NCI-H187 (cell line): ENCODE measurements at places on chromosomes 16 and 17.

DNA sequence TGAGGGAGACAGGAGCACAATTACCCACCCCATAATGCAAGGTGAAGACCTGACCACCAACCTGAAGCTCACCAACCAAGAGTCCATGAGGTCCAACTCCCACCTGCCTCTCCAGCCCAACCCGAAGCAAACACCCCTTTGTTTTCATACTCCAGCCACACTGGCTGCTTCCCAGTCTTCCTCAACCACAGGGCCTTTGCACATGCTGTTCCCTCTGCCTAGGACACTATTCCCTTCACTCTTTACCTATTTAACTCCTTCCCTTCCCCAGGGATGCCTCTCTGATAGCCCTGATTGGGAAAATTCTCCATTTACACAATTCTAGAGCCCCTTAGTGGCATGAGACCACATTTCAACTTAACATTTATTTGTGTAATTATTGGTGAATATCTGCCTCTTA is 86.0 kb downstream of the VAT1L start:
- DNase-seq = no peak

DNA sequence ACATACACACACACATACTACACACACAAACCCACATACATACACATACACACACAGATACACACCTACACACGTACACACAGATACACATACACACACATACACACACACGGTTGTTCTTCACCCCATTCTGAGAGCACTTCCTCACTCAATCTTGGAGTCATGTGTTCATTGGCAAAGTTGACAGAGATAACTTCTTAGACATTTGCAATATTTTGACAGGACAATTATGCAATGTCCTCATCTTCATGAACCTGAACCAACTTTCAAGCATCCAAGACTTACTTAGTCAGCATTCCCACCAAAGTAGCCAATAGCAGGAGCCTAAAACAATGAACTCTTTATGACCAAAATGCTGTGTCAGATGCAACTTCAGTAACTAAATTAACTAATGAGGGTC is 77.1 kb upstream of the DNAH17 start:
- no peak for DNase-seq

DNA sequence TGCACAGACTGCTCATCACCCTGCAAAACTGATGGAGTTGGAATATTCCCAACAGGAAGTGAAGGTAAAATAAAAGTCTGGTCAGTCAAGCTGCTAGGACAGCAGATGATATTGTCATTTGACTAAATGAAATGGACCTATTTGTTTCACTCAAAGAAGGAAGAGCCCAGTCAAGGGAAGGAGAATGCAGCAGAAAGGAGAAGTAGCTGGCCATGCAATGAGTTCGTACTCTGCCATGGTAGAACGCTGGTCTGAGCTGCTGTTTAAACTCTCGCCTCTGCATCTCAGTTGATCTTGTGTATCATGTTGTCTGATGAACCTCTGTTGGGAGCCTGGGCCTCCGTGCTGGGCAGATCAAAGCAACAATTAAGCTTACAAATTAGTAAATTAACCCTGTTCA is 15.6 kb upstream of the YPEL2 start:
- no peak for DNase-seq

DNA sequence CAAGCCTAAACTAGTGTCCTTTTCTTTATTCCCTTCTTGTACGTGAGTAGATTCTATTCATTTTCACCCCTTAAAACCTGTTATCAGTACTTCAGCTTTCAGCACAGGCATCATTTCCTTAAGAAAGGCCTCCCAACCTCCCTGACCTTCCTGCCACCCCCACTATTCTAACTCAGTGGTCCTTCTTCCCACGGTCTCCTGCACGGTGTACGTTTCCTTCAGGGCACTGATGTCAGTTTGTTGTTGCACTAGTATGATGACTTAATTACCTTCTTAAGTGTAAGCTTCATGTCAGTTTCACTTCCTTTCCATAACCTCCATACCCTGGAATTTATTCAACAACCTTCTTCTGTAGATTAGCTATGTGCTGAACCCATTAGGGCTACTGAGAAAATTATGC is 484.2 kb downstream of the HS3ST4 start:
- DNase-seq = no peak

- DNase-seq = no peak
Measured at GRCh38 chr16:83470416-83470815, 337.4 kb upstream of the HSBP1 start.

DNA sequence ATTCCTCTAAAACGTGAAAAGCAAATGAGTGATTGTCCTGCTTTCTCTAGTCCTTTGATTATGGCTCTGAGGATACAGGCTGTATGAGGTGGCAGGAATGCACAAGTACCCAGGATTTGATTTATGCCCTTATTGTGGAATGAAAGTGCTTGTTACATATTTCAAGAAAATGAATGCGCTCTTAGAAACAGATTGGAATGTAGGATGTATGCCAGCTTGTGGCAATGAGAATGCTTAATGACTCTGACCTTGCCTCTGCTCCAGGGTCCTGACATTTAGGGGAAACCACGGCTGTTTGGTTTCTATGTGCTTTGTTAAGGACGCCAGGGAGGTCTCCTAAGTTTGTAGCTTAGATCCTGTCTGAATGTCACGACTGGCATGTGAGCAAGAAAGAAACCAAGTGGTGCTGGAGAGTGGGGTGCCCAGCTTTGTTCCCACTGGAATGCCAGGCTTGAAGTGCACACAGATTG is 22.0 kb downstream of the PRCD start:
- DNase-seq = no peak

- DNase-seq = no peak
Measured at GRCh38 chr17:2395258-2396181, 5.3 kb downstream of the MNT start.

DNA sequence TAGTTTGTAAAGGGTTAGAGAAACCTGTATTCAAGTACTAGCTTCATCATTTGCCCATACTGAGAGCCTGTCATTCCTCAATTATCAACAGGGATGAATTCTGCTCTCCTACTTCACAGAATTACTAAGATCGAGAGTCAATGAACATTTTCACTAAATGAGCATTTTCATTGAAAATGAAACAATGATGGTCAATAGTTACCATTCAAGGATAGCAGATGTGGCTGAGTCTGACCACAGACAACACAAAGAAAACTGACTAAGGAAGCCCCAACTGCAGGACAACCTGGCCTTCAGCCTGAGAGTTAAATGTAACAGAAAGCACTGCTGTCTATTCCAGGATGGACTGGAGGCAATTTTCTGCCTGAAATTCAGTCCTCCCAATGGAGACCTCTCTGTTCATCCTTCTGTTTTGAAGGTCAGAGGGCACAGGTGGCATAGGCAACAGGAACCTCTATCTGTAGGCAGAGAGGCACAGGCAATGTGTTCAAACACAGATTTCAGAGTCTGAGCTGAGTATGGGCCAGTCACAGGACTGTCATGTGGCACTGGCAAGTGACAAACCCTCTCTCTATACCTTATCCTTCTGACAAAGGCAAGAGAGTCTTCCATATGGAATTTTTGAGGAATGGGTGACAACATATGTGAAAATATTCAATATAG is 19.5 kb downstream of the TRAF4 start:
- DNase-seq = no peak

- DNase-seq = no peak
Measured at GRCh38 chr17:78202666-78203065, 11.4 kb upstream of the BIRC5 start.

DNA sequence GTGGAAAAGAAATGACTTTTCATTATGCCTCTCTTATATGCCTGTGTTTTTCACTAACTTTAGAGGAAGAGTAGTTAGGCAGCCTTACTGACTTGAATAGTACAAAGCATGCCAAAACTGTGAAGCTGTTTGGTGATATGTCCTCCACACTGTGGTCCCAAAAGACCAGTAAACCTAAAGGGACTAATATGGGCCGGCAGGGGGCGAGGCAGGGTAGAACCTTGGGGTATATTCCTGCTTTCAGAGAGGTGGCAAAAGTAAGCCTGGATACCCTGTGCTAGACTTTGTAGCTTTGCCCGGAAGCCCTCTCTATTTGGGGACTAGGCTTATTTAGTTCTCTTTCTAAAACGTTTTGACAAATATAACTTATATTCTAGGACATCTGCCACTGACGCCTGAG is 36.5 kb upstream of the VWA3A start:
- DNase-seq = no peak

GRCh38 chr16:254461-254860 is 19.8 kb downstream of the FAM234A start:
- no peak for DNase-seq
